Skin of body (tissue), 3 donors: ENCODE measurements at places on chromosomes 4 and X.
A peak's percentile ranks its signal among the peaks of the same experiment; 100 is the strongest.

- DNase-seq, result peak; percentile 39
These were observed 96.3 kb upstream of the MSX1 start for GRCh38 chr4:4762909-4763821.

GRCh38 chr4:141240259-141240658 is 19.6 kb downstream of the ZNF330 start:
- DNase-seq, result no peak

GRCh38 chr4:161393602-161394001 is 770.2 kb downstream of the FSTL5 start:
- no peak for DNase-seq

DNA sequence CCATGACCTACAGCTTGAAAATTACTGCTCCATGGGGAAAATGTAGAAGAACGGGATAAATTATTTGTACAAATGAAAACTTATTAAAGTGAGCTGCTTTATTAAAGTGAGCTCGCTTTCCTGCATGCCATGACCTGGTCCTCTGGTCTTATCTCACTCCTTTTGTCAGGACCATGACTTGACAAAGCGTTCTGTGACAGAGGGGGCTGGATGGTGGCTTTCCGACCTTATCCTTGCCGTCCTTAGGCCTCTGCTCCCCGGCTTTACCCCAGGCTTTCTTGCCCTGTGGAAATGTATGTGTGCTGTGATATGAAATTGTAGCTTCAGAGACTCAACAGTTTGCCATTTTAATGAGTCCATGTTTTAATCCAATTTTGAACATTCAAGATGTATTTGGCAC is 44.0 kb upstream of the FBXW7 start:
- DNase-seq, result no peak

- no peak for DNase-seq
These were observed 37.9 kb downstream of the SGMS2 start for GRCh38 chr4:107862658-107863057.

GRCh38 chr4:155665054-155665453 is 1.6 kb upstream of the GUCY1A1 start:
- DNase-seq, result no peak

- no peak for DNase-seq
These were observed 363.9 kb downstream of the KLHL13 start for GRCh38 chrX:117752745-117753144.

DNA sequence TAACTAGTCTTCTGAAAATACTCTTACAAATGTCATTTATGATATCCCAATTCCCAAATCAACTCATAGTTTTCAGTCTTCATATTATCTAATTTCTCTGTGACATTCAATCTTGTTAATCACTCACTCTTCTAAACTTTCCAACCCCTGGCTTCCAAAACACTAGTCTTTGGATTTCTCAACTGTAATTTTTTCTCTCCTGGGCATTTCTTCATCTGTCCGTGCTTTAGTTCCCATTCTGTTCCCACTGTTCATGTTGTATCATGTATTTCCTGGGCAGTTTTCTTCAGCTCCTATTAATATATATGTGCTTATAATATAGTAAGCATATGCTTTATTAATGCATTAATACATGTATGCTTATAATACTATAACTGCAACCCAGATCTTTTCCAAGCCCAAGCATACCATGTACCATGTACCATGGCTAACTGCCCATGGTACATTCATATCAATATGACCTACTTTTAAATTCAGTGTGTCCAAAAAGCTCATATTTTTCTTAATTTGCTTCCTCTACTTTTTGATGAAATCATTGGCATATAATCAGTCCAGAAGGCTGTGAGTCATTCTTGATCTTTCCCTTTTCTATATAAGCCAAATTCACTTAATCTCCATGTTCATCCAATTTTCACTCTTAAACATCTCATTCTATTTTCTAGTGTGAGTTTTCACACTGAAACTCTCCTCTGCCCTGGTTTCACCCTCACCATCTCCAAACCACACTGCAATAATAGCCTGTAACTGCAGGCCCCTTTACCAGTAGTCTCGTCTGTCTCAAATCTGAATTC is 21.3 kb upstream of the GK2 start:
- no peak for DNase-seq

DNA sequence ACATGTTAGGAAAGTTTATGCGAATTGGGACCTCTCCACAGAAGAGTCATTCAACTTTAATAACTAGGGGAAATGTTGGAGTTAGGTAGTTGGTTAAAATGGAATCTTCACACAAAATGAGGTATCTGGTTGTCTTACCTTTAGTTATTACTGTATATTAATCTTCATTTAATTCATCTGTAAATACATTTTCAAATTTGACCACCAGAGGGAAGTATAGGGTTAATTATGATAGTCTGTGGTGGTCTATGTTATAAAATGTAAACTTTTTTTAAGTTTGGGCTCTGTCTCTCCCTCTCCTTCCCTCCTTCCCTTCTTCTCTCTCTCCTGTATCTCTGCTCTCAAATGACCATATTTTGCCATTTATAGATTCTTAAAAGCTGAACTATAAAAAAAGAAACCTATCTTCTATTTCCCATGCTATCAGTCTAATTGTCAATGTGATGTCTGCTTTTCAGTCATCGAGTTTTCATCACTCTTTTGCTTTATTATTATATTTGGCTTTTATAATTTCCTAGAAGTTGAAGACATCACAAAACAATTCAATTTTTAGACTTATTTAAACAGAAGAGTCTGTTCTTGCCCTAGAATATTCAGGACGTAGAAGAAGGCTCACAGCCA is 49.8 kb downstream of the TMEM144 start:
- no peak for DNase-seq

DNA sequence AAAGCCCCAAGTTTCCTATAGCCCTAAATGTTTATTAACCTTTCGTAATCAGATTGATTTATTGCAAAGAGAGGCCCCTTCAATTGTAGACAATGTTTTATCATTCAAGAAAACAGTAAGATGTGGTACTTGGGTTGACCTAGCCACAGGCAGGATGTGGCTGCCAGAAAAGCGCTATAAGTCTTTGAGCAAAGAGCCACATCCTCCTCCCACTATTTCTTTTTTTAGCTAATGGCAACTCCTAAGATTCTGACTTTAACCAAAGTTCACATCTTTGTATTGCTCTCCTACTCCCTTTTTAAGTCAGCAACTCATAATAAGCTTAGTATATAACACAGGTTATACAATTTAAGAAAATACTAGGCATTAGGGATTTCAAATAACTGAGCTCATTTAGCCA is 70.7 kb upstream of the PPP3CA start:
- no peak for DNase-seq
